ENCODE measurements at places on chromosomes 5 and 9.

DNA sequence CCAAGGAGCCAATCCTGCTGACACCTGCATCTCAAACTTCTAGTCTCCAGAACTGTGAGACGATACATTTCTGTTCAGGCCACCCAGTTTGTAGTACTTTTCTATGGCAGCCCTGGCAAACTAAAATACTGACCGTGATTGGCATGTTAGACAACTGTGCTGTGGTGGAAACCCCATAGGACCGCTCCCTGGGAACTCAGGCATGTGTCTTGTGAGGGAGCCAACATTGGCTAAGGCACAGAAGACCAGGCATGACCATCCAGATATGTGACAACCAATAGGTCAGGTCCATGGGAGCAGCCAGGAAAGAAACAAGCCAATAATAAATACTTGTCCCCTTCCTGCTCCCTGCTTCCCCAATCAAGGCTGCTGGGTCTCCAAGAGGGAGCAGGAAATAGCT is 101.4 kb upstream of the MPDZ start:
- DNase-seq: no peak

DNA sequence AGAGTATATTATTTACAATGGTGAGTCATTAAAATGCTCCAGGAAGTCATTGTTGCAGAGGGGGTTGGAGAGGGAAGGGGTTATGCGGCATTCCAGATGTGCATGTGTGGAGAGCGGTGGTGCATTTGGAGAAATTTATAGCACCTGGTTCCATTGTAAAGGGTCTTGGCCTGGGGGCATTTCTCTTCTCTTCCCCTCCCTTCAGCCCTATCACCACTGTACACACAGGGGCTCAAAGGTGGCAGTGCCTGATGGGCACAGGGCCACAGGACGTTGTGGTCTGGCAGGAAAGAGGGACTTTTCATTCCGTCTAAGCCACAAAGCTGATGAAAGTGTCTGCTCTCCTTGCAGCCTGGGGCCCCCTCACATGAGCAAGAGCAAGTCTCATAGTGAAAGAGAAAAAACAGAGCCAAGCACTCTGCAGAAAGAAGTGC is 442.4 kb upstream of the ZNF462 start:
- DNase-seq: peak; percentile 45

- peak; percentile 15 for DNase-seq
Observed at GRCh38 chr5:43729846-43730478, 127.0 kb downstream of the NNT start.

DNA sequence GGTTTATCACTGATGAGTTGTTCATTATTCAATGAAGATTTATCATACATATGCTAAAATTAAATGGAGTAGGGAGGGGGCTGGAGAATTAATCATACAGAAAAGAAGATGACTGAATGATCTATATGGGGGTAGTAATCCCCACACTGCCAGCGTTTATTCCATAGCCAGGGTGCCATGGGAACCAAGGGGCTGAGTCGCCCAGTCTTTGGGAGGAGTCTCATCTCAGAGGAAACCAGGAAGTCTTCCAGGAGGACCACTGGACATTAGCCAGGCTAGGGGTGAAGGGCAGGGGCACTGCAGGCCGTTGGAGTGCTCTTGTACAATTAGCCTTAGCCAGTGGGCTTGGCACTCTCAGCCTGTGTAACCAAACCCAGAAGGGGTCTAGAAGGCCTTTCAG is 226.5 kb downstream of the ARL15 start:
- DNase-seq: no peak

GRCh38 chr5:57783693-57784092 is 301.1 kb upstream of the ACTBL2 start:
- DNase-seq: no peak

DNA sequence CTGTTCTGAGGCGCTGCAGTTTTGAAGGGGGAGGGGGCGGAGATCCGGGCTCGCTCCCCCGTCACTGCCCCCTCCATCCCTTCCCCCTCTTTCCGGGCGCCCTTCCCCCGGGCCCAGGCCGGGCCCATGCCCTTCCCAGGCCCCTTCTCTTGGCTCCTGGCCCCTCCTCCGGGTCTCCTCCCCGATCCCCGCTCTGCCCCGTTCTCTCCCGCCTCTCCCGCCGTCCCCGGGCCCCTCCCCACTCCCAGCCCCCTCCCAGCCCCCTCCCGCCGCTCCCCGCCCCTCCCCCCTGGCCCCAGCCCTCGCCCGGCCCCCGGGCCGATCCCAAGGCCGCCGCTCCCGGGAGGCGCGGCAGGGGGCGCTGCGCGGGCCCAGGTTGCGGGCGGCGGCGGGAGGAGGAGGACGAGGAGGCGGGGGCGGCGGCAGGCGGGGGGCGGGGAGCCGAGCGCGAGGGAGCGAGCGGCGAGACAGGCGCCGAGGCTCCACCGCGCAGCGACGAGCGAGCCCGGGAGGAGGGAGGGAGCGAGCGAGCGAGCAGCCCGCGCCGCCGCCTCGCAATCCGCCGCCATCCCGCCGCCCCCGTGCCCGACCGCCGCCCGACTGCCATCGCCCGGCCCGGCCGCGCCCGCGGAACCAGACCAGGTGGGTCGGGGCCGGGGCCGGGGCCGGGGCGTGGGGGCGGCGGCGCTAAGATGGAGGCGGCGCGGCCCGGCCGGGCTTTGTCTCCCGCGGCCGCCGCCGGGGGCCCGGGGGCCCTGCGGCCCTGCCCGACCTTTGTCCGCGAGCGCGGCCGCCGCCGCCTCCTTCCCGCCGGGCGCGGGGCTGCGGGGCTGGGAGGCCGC is at the start of gene PRRC2B:
Gene PRRC2B (plus strand): TSS at position 465 of the 842 bp plus-strand sequence. CDS start 36,059 bp downstream, outside the sequence.
- DNase-seq: peak; percentile 53

GRCh38 chr9:5110867-5111681 is 74.4 kb downstream of the INSL6 start:
- no peak for DNase-seq

DNA sequence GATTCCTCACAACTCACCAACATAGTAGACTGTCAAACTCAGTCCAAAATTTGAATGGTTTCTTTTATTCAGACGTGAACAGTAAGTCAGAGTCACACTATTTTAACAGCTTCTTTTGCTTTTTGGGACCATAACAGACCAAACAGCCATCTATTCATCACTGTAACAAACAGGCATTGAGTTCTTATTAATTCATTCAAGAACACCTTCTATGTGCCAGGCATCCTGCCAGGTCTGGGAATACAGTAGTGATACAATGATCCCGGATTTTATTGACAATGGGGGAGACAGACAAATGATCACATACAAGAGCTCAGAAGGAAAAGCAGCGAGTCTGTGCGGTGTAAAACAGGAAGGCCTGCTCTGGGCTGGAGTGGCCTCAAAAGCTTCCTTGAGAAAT is 153.3 kb upstream of the ERCC6L2 start:
- no peak for DNase-seq

DNA sequence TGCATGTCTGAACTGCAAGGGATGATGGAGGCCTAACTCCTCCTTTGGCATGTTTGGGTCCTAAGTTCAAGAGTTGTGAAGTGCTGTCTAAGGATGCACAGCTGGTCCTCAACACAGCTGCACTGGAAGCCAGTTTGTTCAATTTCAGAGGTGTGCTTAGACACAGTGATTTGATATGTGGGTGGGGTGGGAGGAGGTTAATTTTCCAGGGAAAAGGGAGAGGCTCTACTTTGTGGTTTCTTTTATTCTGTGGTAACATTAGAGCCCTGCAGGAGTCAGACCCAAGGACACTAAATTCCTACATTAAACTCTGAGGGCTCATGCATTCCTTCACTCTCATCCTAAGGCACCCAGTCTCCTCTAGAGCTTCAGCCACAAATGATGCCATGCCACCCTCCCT is 188.4 kb upstream of the MAST4 start:
- no peak for DNase-seq

DNA sequence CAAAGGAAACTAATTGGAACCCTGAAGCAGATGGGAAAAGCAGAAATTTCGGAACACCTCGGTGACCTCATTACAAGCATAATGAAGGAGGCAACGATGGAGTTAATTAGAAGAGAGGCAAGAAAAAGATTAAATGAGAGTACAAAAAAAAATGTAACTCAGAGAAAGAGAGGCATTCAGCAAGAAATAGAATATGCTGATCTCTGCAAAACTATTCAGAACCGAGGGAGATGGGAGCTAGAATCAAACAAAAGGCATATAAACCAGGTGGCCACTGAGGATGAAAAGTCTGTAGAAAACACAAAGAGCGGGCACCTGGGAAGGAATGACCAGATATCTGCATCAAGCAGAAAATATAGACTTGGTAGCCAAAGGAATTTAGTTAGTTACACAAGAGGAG is 118.9 kb downstream of the CETN3 start:
- DNase-seq: no peak

- DNase-seq: no peak
Observed at GRCh38 chr9:114280636-114281472, 42.0 kb upstream of the ORM1 start.

DNA sequence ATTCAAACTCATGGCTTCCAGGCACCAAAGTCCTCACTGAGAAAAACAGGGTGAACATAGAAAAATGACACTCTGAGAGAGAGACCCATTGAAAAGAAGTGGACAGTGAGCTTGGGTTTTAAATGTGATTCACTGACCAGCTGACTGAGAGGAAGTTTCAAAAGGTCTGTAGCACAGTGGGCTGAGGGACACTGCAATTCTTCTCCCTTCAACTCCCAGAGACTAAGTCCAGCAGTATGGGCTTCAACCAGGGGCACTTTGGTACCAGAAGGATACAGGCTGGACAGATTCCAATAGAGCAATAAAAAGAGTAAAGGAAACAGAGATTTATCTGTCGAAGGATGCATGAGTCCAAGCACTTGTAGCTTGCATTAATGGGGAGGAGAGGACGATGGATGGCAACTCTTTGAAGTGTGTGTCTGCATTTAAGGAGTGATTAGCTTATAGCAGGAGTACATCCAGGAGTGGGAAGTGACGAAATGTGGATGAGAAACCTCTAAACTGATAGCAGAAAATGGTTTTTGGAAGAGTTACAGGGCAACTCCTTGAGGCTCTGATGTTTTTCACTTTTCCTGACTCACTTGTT is 117.0 kb upstream of the ANKRD55 start:
- no peak for DNase-seq

DNA sequence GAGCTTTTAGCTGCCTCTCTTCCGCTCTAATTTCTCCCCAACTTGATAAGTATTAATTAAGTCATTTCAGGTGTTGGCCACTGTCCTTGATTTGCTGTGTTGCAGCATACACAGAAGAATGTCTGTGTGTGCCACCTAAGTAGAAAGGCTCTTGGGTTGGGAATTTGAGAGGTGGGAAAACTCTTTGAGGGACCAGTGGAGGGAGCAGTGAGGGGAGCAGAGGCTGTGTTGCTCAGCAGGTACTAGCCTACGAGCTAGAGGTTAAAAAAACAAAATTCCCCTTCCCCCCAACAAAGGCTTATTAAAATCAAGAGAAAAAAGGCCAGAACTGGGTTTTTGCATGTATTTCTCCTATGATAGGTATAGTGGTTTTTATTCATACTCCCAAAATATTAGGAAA is 20.9 kb downstream of the RPS23 start:
- no peak for DNase-seq
